Activated naive CD4-positive, alpha-beta T cell treated with anti-CD3 and anti-CD28 coated beads, Interleukin-2, amount 50 U/mL, for 16 hours (primary cell): ENCODE measurements at places on chromosomes 13 and 19.

DNA sequence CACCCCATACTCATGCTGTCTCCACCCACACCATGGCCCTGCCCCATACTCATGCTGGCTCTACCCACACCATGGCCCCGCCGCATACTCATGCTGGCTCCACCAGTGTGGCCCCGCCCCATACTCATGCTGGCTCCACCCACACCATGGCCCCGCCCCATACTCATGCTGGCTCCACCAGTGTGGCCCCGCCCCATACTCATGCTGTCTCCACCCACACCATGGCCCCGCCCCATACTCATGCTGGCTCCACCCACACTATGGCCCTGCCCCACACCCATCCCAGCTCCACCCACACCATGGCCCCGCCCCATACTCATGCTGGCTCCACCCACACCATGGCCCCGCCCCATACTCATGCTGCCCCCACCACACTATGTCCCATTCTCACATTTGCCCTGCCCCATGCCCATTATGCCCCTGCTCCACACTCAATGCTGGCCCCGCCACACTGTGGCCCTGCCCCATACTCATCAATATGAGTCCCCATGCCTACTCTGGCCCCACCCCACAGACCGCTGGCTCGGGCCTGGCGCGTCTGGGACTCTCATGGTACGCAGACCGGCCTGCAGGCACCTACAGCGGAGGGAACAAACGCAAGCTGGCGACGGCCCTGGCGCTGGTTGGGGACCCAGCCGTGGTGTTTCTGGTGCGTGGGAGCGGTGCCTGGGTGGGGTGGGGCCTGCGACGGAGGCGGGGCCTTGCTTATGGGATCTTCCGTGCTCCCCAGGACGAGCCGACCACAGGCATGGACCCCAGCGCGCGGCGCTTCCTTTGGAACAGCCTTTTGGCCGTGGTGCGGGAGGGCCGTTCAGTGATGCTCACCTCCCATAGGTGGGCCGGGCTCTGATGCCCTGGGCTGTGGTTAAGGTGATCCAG lies 3.7 kb upstream of the ARHGAP45 start:
- peak; percentile 59 for DNase-seq

DNA sequence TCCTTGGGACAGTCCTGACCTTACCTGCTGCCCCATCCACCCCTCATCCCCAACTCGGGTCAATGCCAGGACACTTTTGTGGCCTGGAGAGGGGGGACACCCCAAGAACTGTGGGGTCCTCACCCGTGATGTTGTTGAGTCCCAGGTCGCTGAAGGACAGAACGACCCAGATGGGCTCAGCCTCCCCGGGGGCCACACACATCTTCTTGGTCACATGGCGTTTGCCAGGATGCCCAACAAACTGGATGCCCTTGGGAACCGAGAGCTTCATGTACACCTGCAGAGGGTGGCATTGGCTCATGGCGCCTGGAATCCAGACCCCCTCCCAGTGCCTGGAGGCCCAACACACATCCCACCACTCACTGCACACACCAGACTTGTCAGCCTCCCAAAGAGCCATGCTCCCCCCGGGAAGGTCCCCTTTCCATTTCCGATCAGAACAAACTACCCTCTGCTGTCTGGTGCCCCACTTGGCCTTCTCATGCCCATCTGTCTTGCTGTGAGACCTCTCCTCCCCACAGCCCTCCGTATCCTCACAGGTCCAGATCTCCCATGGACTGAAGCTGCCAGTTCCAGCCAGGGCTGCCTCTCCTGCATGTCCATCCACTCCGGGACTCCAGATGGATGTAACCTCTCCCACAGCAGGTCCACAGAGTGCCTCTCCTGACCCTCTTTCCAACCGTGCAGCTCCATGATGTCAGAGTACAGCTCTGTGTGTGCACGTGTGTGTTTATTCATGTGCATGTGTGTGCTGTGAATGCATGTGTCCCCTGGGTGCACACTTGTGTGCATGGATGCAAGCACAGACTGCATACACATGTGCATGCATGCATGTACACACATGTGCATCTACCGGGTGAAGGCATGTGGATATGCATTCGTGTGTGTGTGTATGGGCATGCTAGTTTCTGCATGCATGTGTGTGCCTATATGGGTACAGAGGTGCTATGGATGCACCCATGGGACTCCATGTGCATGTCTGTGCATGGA lies 58.4 kb downstream of the F2RL3 start:
- no peak for DNase-seq

DNA sequence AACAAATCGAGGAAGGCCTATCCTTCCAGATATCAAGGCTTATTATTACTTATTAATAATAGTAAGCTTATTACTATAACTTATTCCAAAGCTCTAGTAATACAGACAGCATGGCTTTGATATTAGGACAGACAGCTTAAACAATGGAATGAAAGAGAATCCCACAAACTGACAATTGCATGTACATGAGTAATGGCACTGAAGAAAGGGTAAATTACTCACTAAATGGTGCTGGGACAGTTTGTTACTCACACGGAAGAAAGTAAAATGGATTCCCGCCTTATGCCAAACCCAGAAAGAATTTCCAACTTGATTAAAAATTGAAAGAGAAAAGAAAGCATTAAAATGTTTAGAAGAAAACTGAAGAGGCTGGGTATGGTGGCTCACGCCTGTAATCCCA lies 60.3 kb downstream of the MIPEP start:
- no peak for DNase-seq

DNA sequence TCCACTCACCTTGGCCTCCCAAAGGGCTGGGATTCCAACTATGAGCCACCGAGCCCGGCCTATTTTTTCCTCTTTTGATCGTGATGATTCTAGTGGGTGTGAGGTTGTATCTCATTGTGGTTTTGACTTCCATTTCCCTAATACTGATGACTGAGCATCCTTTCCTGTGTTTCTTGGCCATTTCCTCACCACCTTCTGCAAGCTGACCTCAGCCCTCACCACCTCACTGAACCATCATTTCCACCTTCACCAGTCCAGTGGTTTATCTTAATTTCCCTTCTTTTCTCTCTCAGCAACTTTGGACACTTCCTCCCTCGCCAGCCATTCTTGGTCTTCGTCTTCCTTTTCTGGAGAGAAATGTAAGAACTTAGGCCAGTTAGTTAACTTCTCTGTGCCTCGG lies 13.0 kb upstream of the BICRA start:
- no peak for DNase-seq

DNA sequence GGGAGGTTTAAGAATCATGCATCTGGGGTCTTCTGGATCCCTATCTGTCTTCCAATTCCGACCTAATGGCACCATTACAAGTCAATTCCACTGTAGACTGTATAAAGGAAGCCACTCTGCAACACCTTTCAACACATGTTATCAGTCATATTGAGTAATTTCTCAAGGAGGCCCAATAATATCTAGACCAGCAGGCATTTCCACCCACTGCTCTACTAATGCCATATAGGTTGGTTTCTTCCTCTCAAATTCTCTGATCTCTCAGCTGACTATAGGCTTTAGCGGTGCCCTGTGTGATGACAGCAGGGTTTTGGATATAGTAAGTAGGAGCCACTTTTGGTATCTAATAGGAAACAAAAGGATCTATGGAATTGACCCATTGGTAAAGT lies 12.4 kb upstream of the ITM2B start:
- peak; percentile 22 for DNase-seq

DNA sequence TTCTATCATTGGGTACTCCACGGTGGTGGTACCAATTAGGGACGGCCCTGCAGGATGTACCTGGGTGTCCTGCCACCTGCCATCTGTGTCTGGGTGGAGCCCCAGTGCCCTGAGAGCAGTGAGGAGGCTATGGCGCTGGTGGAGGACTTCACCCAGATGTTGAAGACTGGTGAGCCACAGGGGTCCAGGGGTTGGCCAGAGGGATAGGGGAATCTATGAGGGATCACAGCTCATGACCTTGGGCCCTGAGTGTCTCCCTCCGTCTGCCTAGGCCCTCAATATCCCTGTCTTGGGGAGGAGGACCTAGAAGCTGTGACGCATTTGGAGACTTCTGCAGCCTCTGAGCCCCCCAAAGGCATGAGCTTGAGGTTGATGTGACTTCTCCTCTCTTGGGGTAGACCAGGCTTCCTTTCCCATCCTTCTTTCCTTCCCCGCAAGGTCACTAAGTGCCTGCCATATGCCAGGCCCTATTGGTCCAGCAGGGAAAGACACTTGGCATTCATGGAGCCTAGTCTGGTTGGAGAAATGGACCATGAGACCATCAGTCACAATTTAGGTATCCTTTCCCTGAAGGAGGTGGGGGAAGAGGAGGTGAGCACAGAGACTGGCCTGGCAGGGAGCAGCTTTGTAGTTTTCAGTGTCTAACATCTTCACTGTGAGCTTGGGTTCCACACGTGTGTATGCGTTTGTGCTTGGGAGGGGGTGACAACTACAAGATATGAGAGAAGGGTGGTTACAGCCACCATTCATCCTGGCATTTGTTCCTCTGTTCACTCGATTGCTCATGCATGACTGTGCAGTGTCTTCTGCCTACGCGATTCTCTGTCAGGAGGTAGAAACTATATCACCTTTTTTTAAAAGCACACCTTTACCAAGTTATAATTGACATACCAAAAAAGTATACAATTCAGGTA lies 5.1 kb upstream of the MZF1 start:
- DNase-seq: no peak

- no peak for DNase-seq
Measured at GRCh38 chr13:34941436-34941834, 635 bp upstream of the NBEA start.

- peak; percentile 56 for DNase-seq
Measured at GRCh38 chr19:4534836-4535658, at the start of gene PLIN5. PLIN5 (minus strand) TSS chr19:4535224; CDS start chr19:4534074, 1,150 bp downstream.

DNA sequence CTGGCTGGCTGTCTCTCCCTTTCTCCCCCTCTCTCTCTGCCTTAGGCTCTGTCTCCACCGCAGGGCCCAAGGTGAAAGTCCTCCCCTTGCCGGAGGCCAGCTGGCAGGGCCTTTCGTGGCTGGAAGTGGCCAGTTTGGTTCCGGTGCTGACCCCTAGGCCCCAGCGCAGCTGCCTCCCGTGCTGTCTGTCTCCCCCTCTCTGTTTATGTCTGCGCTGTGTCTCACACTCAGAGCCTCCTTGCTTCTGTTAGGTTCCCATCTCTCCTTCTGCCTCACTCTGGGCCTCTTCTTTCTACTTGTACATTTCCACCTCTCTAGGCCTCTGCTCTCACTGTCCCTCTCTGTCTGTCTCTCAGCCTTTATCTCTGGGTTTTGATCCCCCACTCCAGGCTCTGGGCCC lies 13.1 kb downstream of the CCDC97 start:
- no peak for DNase-seq

DNA sequence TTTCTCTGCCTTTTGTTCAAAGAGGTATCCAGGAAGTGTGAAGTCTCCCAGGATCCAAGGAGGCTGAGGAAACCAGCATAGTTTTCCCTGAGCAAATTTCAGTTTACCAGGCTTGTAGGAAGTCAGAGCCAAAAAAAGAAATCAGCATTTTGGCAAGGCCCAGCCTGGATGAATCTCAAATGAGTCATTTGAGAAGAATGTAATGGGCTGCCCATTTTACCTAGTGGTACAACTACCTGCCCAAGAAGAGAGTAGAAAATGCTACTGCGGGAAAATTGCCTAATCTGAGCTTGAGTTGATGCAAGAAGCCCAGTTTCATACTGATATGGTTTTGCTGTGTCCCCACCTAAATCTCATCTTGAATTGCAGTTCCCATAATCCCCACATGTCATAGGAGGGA lies 284.1 kb upstream of the ZNF507 start:
- DNase-seq: no peak

GRCh38 chr13:108313382-108313781 lies 43.9 kb downstream of the TNFSF13B start:
- no peak for DNase-seq

DNA sequence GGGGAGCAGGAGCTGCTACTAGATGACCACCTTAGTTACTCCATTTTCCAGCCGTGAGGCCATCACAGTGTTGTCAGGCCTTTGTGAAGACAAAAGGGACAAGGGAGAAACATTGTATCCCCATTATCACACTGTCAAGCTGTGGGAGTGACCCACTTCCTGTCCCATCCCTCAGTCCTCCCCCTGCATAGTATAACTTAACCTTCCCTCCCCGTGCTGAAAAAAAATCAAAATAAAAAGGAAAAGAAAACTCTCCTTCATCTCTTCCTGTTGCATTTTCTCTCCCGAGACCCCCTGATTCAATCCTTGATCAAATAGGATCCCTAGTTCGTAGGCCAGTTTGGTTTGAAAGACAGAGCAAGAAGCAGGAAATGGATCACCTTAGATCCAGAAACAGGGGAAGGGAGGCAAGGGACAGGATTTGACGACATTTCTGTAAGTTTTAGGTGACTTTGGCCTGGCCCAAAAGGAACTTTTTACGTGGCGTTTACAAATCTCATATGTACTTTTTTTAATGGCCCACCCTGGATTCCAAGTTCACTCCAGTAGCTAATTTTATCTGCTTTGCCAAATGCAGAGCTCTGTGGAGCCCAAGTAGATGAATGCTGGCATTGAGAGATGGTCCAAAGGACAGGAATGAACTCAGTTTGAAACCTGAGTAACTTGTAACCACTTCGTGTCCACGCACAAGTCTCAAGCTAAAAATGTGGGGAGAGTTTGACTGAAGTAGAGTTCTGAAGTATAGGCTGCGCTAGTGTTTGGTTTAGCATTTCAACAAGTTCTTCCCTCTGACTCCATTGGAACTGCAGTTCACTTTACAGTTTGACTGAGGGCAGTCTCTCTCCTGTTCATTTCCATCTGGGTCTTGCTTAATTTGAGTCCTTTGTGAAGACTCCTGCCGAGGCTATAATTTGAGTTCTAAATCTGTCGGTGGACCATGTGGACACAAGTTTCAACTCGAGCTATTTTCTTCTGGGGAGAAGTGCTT lies 16.6 kb upstream of the GATAD2A start:
- DNase-seq: no peak

DNA sequence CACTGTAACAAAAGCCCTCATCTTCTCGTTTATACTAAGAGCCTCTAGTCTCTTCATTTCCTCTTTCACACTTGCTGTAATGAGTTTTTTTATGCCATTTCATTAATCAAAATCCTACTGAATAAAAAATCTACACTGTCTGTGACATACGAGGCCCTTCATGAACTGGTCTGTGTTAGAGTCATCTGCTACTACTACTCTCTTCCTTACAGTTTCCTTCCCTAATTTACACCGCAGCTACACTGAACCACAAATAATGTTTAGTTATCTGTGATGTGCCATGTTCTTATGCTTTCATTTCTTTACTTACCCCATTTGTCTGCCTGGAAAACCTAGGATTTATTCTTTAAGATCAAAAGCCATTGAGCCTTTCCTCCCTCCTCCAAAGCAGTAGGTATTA lies 16.0 kb downstream of the UFM1 start:
- DNase-seq: no peak

DNA sequence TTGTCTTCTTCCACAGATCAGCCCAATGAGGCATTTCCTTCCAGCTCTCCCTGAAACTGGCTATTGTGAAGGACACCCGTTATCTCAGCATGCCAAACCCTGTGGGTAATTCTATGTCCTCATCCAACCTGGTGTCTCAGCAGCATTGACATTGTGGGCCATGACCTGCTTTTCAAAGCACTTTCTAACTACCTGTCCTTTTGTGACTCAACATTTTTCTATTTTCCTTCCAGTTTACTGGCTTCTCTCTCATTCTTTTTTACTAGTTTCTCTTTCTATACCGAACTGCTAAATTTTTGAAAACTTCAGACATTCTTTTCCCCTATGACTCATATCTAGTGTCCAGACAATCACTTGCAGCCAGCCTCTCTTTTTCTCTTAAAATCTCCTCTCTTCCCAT lies 136.4 kb upstream of the HTR2A start:
- no peak for DNase-seq

- DNase-seq: no peak
Measured at GRCh38 chr19:50206191-50206590, 2.8 kb downstream of the MYH14 start.

GRCh38 chr19:21474671-21475181 lies 30.7 kb upstream of the ZNF429 start:
- DNase-seq: peak; percentile 73
